WTC11 (cell line): ENCODE measurements at places on chromosomes 3 and 15.

GRCh38 chr3:107884719-107885460 is 205.9 kb downstream of the CD47 start:
- DNase-seq, result no peak

DNA sequence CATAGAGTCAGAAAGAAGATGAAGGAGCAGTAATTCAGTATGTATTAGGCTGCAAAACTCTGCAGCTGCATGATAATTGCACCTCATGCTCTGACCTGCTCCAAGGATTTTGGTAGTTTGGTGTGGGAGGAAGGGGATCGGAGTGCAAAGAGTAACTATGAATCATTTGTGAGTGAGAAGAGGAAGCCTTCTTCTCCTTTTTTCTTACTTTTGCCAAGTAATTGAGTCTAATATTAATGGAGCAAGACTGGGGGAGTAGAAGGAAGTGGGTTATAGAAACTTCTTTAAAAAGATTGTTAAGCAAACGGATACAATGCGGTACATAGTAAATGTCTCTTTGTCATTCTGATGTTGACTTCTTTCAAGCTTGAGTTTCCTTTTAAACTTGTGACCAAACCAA is 276.5 kb downstream of the EDEM1 start:
- DNase-seq, result no peak

- no peak for DNase-seq
These were observed 19.8 kb downstream of the SCAP start for GRCh38 chr3:47455806-47456452.

DNA sequence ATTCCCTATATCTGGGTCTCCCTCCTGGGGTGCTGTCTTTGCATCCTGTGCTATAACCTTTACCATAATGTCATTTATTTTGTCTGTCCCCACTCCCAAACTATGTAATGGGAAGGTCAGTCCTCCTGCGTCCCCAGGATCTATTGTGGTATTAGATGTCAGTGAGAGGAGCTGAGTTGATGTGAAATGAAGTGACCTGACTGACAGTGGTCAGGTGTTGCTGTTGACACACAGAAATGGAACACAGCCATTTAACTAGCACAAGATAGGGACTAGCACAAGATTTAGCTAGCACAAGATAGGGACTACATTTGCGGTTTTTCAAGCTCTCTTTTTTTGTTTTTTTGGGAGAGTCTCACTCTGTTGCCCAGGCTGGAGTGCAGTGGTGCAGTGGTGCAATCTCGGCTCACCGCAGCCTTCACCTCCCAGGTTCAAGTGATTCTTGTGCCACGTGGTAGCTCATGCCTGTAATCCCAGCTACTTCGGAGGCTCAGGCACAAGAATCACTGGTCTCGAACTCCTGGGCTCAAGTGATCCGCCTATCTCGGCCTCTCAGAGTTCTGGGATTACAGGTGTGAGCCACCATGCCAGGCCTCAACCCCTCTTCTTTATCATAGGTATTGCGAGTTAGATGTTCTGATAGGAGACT is 5.2 kb downstream of the NGRN start:
- no peak for DNase-seq

DNA sequence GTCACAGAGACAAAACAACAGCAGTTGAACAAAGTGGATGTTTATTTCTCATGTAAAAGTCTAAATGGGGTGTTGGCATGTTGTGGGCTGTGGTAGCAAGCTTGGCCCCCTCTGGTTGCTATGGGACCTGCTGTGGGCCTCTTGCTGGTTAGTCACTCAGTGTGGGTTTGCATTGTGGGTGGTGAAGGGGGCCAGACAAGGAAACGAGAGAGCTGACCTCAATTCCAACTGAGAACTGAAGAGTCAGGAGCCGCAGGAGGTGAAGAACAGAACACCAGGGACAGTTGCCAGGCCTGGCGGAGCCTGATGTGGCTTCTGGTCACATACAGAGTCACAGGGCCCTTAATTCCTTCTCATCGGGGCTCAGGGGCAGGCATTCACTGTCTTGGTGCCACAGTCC is 1.9 kb upstream of the ADPGK start:
- no peak for DNase-seq

DNA sequence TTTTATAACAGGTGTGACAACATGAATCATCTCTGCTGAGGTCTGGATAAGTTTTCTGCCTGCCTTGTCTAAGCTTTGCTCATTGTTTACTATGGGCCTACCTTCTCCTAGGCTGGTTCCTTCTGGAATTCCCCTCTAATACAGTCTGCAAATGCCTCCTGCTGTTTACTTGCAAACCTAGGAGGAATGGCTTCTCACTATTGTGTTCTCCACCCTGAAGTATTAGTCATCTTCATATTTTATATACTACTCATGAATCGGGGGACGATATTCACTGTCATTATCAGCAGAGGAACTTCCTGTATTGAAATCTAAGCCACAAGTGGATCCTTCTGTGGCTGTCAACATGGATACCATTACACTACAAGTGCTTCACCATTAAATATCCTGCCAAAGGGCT is 154.8 kb downstream of the PLCL2 start:
- no peak for DNase-seq

DNA sequence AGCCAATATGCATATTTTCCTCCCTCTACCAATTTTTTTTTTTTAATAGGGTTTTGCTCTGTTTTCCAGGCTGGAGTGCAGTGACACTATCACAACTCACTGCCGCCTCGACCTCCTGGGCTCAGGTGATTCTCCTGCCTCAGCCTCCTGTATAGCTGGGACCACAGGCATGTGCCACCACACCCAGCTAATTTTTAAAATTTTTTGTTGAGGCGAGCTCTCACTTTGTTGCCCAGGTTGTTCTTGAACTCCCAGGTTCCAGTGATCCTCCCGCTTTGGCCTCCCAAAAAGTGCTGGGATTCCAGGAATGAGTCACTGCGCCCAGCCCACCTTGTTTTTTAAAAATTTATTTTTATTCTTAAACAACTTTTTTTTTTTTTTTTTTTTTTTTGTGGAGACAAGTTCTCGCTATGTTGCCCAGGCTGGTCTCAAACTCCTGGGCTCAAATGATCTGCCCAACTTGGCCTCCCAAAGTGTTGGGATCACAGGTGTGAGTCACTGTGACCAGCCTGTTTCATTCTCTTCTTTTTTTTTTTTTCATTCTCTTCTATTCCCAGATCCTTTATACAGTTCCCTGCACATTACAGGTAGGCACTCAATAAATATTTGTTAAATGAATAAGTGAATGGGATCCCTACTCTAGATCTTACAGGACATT is 40.5 kb upstream of the PIK3CB start:
- DNase-seq, result no peak

DNA sequence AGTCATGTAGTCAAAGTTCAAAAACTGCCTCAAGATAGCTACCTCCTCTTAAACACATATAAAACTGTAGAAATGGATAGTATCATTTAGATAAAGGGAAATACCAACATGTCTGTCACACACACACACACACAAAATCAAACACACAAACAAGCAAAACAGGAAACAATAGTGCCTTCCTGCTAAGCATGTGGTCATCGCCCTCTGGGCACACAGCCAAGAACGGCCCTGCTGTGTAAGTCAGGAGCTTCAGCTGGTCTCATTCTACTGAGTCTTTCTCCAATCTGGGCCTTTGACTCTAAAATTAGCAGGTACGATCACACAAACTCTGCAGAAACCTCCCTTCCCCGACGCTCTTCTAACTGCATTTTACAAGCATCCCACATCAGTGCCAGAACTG is 272.2 kb upstream of the CHRNA7 start:
- DNase-seq, result no peak

DNA sequence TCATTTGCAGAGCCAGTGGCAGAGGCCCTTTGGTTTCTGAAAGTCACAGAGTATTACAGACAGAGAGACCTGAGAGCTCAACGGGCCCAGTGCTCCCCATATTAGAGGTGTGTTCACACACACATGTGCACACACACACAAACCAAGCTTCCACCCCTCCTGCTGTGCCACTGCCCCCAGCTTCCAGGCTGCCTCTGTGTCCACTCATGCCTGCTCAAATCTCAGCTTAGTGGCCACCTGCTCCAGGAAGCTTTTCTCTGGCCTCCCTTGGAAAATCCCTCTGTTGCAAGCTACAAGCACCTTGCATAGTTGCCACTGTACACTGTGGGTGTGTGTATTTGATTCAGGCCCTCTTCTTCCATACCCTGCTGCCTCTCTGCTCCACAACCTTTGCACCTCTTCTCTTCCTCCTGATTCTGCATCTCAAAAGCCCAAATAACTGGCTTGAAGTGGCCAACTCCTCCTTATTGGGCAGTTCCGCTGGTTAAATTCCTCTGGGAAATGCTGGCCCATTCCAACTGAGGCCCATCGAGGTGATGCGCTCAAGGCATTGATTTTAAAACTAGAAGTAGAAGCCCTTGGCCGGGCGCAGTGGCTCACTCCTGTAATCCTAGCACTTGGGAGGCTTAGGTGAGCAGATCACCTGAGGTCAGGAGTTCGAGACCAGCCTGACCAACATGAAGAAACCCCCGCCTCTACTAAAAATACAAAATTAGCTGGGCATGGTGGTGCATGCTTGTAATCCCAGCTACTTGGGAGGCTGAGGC is 23.0 kb downstream of the MESD start:
- DNase-seq, result no peak

GRCh38 chr3:20258371-20258770 is 72.4 kb upstream of the SGO1 start:
- DNase-seq, result no peak

DNA sequence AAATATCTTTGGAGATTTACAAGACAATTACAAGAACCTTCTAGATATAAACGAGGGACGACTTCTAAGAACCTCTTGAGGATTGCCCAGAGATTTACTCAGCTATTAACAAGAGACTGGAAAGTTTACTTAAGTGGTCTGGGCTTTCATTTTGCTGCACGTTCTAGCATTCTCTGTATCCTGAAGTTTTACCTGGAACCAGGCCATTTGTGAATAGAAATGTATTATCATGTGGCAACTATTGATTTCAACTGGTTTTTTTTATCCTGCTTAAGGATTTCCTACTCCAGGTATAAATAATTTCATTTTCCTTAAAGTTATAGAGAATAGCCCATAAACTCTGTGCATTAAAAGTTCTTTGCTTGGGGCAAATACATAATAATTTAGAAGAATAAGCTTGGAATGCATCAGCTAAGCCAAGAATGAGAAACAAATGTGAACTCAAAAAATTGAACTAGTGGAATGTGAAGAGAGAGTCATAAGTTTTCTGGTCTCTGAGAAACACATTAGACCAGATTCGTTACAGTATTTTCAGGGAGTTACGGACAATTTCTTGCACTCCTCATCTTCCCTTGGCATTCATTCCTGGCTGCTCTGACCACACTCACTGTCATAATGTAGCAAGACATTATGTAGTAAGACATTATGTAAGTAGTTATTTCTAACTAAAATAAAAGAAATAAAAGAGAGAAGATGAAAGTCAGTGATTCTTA is 1.3 kb downstream of the AQP9 start:
- DNase-seq, result no peak

DNA sequence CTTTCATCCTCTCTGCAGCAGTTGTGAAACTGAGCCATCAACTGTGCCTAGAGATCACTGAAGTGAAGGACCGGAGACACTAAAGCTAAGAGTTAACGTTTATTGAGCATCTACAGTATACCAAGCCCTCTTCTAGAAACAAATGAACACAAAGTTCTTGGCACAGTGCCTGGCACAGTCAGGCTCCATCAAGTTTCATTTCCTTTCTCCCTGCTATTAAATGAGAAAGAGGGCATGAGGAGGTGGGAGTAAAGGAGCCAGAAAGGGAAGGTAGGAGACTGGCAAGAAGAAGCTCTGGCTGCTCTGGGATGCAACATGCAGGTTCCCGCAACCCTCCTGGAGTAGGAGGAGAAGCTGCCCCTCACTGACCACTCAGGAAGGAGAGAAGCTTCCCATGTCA is 30.6 kb downstream of the CYP19A1 start:
- no peak for DNase-seq

DNA sequence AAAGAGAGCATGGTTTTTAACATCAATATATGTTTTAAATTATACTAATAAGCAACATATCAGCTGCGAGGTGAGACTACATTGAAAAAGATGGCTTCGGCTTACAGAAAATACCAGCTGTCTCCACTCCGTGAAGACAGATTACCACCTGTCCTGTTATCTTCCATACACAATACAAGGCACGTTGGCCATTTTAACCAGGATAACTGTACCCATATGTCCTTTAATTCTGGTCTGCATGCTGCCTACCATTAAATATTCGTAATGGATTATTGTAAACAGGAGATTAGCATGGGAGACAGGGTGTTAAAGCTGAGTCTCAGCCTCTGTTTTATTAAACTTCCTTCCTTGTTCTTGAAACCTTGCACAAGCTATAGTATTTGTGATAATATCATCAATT is 855.5 kb downstream of the ROBO1 start:
- DNase-seq, result no peak

DNA sequence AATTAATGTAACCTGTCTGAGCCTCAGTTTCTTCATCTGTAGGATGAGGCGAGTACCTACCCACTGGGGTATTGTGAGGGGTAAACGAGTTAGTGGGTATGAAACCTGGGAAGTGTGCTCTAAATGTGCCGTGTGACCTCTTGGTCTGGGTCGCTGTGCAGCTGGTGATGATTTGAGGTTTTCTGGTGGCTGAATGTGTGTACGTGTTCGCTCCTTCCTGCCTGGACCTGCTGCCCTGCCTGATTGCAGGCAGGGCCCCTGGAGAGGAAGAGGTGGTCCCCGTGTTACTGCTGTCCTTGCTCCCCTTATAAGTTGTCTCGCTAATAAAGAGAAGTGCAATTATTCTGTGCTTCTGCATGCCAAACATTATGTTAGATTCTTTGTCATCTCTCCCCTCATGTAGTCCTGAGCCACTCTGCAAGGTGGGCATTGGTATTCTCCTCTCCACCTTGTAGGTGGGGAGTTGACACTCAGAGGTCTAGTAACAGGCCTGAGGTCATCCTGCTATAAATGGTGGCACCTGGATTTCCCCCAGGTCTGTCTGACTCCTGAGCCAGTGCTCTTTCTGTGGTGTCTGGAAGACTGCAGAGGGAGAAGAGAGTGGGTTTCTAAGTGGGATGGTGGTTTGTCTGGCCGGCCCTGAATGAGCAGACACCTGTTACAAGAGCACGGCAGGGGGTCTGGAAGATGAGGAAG is 15.7 kb downstream of the PDIA5 start:
- DNase-seq, result no peak

DNA sequence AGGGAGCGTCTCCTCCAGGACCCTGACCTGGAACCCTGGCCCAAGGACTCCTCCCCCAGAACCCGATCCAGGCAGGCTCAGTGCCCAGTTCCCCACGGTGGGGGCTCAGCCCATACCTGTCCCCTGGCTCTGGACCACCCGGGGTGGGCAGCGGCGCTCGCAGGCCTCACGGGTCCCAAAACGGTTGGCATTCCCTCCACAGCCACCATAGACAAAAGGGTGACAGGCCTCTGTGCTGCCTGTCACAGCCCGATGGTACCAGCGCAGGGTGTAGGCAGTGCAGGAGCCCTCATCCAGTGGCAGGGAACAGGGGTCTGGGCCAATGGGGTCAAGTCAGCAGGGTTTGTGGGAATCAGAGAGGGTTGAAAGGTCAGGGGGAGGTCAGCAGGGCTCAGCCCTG is 1.1 kb upstream of the UCN2 start:
- DNase-seq, result no peak

DNA sequence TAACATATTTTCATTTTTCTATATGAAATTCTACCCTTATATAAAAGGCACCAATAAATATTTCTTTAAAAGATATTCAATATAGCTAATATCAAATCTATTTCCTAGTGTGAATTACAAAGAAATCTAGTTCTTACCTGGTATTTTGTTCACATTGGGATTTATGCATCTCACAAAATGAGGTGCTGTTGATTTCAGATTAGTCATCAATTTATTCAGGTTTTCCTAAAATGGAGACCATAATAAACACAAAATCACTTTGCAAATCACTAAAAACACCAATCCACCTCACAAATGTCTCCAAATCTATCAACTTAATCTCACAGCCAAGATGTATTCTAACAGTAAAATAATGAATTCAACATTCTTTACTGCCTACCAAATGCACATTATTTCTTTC is 51.2 kb downstream of the MYH15 start:
- no peak for DNase-seq

GRCh38 chr15:96398776-96399175 is 68.3 kb downstream of the NR2F2 start:
- DNase-seq, result no peak
